NCI-H1436 treated with DMSO at 0.1 percent for 48 hours (cell line): ENCODE measurements at places on chromosomes 16 and 17.

DNA sequence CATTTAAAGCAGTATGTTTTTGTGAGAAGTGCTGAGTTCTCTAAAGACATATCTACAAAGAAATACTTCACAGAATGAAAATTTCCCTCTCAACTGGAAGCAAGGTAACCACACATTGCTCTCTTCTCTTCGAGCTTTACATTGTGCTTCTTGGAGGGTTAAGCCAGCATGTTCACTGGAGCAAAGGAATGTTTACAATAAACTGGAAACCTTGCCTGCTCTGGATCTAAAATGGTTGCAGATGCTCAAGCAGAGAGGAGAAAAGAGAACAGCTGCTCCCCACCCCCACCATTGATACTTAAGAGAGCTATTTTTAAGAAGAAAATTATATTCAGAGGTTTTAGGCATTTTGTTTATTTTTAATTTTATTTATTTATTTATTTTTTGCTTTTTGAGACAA is 213.1 kb downstream of the CEP112 start:
- no peak for DNase-seq

GRCh38 chr16:1771188-1771863 is at the start of gene NME3:
NME3 (minus strand) TSS chr16:1771543; CDS start chr16:1771534, 9 bp downstream.
- no peak for DNase-seq

DNA sequence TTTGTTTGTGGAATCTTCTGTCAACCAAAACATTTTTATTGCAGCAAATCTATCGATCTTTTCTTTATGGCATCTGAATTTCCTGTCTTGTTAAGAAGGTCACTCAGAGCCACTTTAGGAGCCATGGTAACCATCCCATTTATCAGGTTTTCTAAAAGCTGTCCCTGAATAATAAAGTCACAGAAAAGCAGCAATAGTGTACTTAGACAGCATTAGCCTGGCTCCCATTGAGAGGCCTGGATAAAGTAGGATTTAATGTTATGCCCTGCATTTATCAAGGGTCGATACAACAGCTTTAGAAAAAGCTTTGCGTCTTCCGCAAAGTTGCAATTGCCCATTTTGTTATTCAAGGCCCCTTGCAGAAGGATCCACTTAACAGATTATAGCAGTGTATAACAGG is 10.1 kb upstream of the CD300LF start:
- no peak for DNase-seq

GRCh38 chr17:32609085-32609484 is 122.3 kb downstream of the CDK5R1 start:
- DNase-seq: peak; percentile 47

GRCh38 chr17:48293319-48294019 is 136.5 kb downstream of the SKAP1 start:
- DNase-seq: no peak

GRCh38 chr17:45440161-45440778 is 7.6 kb upstream of the ARHGAP27 start:
- peak; percentile 4 for DNase-seq

GRCh38 chr17:40176754-40177110 is 538 bp upstream of the RAPGEFL1 start:
- no peak for DNase-seq

GRCh38 chr17:8736362-8736761 is 8.3 kb downstream of the CCDC42 start:
- DNase-seq: no peak

- DNase-seq: no peak
These were observed 793 bp downstream of the COG7 start for GRCh38 chr16:23452221-23452571.

DNA sequence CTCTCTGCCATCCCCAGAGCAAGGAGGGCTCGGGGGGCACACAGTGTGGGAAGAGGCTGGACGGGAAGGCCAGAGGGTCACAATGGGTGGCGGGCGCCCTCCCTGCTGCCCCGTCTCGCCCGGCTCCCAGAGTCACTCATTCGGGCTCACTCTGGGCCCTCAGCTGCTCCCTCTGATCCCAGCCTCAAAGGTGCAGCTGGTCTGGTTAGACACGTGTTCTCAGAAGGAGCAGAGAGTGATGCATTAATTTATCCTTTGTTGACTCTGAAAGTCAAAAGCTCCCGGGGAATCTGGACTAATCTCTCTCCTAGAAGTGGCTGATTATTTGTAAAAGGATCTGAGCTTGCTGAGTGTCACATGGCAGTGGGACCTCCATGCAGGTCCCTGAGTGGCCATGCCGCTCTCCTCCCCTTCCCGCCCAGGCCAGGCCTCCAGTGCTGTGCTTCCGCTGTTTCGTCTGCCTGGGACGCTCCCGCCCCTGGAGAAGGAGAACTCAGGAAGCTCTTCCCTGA is 87.5 kb downstream of the SEC14L1 start:
- DNase-seq: peak; percentile 61

- DNase-seq: no peak
These were observed 13.1 kb downstream of the BCAR1 start for GRCh38 chr16:75238132-75238852.

GRCh38 chr17:80352991-80353665 is 61.8 kb upstream of the ENDOV start:
- no peak for DNase-seq

DNA sequence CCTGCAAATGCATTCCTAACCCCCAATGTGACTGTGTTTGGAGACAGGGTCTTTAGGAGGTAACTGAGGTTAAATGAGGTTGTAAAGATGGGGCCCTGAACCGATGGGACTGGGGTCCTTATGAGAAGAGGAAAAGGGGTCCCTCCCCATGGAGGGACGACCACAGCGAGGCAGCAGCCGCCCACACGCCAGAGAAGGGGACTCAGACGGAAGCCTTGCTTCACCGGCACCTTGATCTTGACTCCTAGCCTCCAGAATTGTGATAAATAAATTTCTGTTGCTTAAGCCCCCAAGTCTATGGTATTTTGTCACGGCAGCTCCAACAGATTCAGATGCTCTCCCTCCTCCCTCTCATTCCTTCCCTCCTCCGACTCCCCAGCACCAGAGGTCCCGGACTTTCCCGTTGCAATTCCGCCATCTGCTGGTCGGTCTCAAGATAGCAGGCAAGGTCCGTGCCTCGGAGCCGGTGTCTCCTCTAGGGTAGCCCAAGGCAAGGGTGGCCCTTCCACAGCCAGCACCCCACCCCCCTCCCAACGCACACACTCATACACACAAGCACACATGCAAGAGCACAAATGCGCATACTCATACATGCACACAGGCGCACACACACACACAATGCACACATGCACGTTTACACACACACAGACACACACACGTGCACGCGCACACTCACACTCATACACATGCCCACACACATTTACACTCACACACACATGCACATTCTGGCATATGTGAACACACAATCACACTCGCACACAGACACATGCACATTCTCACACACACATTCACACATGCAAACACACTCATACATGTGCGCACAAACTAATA is 23.1 kb upstream of the C16orf78 start:
- no peak for DNase-seq

GRCh38 chr17:38870259-38871165 is 654 bp downstream of the LASP1 start:
- no peak for DNase-seq

- no peak for DNase-seq
These were observed 527 bp downstream of the EIF5A start for GRCh38 chr17:7307686-7308624.

- DNase-seq: no peak
These were observed 15.5 kb downstream of the UTS2R start for GRCh38 chr17:82386881-82387704.

- DNase-seq: no peak
These were observed 28.9 kb upstream of the CDH15 start for GRCh38 chr16:89142474-89143195.

DNA sequence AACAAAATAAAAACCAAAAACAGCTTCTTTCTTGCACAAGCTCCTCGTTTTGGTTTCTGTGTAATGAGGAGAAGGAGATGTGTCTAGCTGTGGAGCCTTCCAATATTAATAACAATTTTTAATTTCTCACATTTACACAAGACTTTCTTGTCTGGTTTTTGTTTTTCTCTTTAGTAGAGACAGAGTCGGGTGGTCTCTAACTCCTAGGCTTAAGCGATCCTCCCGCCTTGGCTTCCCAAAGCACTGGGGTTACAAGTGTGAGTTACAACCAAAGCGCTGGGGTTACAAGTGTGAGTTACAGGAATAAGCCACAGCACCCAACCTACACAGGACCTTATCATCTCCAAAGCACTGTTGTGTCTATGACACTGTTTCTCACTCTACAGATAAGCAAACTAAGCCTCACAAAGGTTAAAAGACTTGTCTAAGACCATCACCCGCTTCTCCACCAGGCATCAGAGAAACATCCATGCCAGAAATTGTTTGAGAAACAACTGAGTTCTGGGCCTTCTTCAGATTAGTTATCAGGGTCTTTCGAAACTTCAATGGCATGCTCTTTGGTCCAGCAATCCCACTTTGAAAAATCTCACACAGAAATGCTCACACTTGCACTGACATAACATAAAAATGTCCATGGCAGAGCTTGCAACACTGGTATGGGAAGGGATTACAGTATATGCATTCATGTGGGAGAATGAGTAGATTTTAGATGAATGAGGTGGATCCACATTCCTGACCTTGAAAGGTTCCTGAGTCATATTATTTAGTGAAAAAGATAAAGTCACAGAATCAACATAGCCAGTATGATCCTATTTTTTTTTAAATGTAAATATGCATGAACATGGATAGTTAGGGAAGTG is 3.9 kb downstream of the ABAT start:
- DNase-seq: no peak

DNA sequence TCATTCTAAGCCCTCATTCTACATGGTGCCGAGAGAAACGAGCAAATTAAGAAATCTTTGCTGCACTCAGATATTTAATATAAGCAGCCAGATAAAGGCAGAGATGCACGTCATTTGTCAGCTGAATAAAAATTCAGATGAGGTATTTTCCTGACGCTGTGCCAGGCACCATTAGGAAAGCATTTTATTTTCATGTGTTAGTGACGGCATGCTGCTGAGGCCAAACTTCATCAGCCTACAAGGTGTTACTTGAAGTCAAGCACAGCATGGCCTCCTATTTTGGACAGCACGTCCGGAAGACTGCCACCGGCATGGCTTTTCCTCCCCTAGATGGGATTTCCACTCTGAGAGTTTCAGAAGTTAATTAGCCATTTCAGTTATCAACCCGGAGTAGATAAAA is 70.3 kb downstream of the IRX3 start:
- no peak for DNase-seq

DNA sequence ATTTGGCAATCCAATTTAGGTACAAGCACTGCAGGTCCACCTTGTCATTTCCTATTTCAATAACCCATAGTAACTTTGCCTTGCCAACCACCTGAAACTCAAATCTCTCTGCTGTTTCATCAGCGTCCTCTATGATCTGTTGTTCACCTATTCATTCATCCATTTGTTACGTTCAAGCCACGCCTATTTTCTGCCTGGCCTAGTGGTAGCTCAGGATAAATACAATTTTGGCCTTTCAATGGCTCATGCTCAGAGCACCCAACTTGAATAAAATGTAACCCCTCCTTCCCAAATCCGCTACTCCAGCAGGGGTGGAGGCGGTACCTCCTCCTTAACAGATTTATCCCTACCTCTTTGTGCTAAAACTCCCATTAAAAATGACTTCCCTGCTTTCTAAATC is 3.6 kb upstream of the FBXO47 start:
- DNase-seq: no peak

DNA sequence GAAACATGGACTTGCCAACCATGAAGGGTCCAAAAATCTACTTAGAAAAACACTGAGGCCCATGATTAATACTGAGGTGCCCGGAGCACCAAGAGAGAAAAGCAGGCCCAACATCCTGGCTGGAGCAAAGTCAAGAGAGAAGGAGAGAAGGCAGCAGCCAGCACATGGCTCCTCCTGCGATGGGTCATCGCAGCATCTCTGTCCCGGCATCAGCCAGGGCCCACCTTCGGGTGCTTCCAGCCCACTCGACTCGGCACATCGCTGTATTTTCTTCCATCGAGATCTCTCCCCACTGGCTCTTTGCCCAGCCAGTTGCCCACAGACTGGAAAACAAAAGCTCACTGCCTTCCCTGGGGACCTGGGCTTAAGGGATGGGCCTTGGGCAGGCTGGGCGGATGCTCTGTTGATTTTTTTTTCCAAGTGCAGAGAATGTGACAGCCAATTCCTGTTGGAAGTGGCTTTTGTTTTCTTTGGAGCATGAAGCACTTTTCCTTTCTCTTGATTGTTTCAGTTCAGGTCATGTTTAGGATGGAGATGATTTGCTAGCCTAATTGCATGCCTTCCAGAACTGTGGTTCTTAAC is 58.1 kb downstream of the CYB5B start:
- no peak for DNase-seq

GRCh38 chr17:74430385-74430705 is 1.5 kb upstream of the GPRC5C start:
- DNase-seq: no peak

GRCh38 chr16:54077050-54077821 is 209.4 kb downstream of the IRX3 start:
- DNase-seq: no peak

DNA sequence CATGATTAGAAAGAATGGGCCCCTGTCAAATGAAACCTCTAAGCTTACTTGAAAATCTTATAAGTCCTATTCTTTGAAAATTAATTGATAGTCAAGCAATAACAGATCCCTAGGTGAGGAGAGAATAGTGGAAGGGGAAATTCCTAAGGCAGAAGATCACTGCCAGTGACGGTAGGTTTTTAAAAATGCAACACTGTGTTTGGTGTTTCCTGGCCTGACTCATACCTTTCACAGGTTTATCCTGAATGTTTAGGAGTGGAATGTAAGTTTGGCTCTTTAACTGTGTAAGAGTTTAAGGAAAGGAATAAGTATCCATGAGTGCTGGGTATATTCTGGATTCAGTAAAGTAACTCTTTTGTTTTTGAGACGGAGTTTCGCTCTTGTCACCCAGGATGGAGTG is 23.8 kb downstream of the HAPSTR1 start:
- DNase-seq: no peak

GRCh38 chr17:69913616-69914015 is 161.4 kb upstream of the KCNJ16 start:
- no peak for DNase-seq

- DNase-seq: no peak
These were observed 44.5 kb upstream of the IL34 start for GRCh38 chr16:70601576-70602575.

GRCh38 chr17:79850571-79851460 is 11.6 kb upstream of the CBX4 start:
- no peak for DNase-seq

DNA sequence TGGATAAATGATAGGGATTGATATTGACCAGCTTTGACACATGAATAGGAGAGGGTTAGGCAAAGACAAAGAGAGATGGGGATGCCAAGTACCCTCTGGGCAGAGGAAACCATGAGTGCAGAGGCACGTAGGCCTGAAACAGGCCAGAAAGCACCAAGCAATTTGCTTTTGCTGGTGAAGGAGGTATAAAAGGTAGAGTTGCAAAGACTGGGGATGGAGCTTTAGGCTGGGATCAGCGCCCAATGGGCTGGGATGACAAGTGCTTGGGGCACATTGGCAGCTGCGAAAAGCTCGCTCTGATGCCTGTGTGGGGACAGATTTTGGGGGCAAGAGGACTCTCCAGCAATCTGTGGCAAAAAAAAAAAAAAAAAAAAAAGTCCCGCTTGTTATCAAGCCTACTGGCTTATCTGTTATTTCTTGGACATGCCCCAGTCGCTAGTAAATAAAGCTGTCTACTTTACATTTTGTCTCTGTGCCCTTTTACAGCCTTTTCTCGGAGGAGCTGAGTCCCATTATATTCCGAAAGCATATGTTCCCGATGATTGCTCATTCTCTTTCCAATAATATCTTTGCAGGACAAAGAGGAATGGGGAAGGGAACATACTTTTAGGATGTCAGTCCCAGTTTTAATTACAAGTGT is 578.4 kb downstream of the MAF start:
- DNase-seq: no peak

GRCh38 chr17:49634485-49634860 is 43.4 kb downstream of the SPOP start:
- DNase-seq: no peak

- no peak for DNase-seq
These were observed 6.9 kb downstream of the DOK4 start for GRCh38 chr16:57479205-57479975.
